ENCODE measurements at places on chromosomes 2 and 18.

GRCh38 chr2:215027779-215028178, 110.6 kb downstream of the ABCA12 start:
- DNase-seq: no peak

- peak; percentile 36 for DNase-seq
These were observed 299.5 kb downstream of the ARHGAP15 start for GRCh38 chr2:143428700-143429099.

DNA sequence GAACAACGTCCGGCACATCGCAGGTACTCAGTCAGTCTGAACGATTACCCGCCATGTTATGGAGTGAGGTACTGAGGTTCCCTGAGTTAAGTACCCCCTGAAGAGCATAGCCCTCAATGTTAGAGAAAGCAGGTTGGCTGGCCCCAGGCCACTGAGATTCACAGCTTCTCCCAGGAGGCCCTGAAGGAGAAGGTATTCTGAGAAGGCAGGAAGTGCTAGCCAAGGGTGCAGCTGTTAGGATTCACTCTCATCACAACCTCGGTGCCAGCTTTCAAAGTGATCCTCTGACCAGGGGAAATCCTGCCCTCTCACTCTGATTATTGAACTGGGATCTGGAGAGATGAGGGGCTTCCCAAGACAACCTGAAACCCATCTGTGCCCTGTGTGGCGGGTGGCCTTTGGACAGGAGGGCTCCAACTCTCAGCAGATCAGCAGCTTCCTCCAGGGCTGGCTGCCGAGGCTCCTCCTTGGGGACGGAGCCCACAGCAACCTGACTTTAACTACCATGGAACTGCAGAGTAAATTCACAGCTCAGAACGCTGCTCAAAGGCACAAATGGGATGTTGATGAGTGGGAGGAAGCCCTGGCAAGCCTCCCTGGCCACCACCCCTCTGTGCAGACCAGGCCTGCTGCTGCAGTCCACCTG, 7.8 kb downstream of the EHD3 start:
- no peak for DNase-seq

- DNase-seq: no peak
These were observed 219.3 kb downstream of the GLI2 start for GRCh38 chr2:120954939-120955338.

DNA sequence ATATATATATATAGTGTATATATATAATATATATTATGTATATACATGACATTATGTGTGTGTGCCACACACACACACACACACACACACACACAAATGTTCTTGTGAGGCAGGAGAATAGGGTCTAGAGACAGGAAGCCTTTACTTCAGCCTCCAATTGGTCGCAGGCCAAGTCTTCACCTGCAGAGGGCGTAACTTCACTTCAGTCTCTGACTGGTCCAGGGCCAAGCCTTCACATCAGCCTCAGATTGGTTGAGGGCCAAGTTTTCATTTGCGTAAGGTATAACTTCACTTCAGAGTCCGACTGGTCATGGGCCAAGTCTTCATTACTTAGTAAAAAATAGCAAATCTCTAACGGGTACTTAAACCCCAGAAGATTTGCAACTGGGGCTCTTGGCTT, 13.2 kb upstream of the SS18 start:
- DNase-seq: no peak

- no peak for DNase-seq
These were observed at the start of gene IGFBP5 for GRCh38 chr2:216695401-216695821. Gene IGFBP5 (minus strand): TSS chr2:216695549. CDS start chr2:216694775, 774 bp downstream.

GRCh38 chr18:30248056-30248455, 794.5 kb downstream of the DSC3 start:
- no peak for DNase-seq

GRCh38 chr2:144848423-144848822, 328.5 kb upstream of the ZEB2 start:
- DNase-seq: no peak

DNA sequence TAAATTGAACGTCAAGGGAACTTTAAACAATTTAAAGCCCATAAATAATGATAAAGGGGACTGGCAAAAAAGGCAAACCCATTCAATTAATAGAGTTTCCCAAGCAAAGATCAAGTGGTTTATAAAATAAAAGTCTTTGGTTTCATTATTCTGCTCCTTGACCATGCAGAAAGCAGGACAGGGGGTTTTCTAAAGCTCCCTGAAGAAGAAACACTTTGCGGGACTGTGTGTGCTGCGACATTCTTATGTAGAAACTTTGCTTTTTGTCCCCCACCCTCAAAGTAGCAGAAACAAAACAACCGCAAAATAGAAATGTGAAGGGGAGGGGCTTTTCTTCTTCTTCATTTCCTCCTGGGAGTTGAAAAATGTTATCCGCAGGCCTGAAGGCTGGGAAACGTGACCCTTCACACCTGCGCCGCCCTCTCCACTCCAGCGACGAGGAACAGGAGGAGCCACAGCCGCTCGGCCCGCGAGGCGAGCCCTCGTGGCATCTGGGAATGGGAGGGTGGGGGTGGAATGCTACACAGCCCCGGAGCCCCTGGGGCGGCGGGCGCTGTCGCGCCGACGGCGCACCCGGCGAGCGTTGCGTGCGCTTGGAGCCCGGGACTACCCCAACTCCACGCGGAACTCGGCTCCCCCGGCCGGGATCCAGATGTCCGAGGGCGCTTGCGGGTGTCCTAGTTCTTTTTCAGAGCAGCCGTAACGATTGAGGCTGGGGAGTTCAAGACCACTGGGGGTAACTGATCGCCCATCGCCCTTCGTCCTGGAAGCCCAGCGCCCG, 4.3 kb upstream of the GBX2 start:
- DNase-seq: no peak

GRCh38 chr2:224520064-224520463, 65.1 kb downstream of the CUL3 start:
- peak; percentile 22 for DNase-seq

GRCh38 chr2:106863387-106863786, 22.6 kb downstream of the ST6GAL2 start:
- DNase-seq: no peak

- no peak for DNase-seq
These were observed 14.0 kb downstream of the DYM start for GRCh38 chr18:49446481-49446880.

DNA sequence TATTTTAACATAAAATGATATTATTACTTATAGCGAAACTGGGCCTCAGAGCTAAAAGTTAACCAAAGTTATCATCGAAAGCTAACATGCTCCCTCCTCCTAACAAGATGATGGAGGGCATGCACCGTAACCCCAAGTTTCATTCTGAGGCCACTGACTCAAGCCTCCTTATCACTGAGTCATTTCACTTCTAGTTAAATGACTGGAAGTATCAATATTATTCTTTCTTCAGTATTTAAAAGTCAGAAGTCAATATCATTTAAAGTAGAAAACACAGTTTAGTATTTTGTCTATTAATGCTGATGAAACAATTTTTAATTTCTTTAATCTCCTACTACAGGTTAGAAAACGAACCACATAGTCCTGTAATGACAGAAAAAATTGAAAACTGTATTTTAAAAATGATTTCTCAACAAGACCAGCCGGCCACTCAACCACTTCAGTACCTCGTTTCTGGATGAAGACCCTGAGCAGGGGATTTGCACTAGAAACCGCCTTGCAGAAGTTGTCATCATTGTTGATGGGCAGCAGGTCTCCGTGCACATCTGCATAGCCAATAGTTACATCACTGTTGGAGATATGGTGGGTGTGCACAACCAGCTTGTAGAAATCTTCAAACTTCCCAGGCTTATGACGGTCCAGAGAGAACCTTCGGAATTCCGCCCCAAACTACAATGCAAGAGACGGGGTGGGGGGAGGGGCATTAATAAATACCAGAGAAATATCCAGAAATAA, 44.9 kb downstream of the PARD6G start:
- no peak for DNase-seq

DNA sequence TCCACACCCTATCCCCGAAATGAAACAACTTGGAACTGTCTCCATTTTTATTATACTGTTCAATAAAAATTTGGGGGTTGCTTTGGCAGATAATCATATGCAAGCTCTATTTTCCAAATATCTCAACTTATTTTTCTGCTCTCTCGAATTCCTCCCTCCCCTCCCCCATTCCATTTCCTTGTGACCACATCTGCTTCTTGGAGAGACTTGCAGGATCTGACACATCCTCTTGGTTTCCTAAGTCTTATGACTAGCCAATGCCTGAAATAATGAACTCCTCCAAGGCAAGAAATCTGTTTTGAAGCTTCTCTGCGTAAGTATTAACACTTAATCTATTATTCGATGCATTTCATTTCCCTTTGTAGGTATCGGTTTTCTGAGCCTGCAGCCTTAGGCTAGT, 16.1 kb downstream of the TGIF1 start:
- peak; percentile 78 for DNase-seq

DNA sequence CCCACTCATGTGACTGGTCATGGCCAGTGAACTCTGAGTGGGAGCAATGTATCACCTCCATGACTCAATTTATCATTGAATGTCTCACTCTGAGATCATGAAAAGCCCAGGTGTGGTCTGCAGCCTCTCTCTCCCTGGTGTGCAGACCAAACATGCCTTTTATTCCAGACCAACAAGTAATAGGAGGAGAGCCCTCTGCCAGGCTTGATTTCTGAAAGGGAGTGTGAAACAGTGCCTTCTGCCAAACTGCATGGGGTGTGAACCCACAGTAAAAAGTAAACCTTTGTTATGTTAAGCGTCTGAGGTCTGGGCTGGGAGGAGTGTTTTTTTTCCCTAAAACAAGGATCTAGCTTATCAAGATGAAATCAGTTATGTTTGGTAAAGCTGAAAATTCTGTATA, 601.2 kb downstream of the ADCYAP1 start:
- no peak for DNase-seq

DNA sequence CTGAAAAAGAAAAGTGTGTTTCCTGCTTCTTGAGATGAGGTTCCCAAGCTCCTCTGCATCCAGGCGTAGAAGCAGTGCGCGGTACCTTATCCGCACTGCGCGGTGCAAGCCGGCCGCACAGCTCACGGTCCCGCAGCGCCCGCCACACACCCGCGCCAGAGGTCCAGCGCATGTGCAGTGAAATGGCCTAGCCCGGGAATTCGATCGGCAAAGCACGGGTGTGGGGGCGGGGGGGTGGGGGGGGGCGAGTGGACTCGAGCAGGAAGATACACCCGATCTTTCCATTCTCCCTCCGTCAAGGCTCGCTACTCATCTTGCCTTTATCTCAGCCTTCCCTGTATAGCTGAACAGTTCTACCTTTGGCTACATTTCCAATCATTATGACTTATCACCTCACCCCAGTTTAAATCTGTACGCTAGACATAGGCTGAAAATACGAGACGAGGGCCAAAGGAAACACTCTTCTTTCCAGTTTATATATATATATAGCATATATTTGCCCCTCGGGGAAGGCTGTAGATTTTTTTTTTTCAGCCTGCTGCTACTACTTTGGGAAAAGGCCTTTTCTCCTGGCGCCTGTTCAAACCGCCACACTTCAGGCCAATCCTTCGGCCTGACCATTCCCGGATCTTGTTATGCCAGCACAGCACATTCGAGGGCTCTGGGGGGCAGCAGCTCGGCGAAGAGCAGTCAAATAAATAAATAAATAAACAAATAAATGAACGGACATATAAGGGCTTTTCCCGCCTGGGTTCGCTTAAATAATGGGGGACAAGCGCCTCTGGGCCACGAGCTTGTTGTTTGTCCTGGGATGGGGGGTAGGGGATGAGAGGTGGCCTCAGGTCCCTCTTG, 10.4 kb downstream of the HOXD8 start:
- DNase-seq: no peak

- DNase-seq: no peak
These were observed 56.9 kb upstream of the WIPF1 start for GRCh38 chr2:174654419-174654941.

GRCh38 chr2:126908721-126909177, 10.1 kb downstream of the TEX51 start:
- no peak for DNase-seq

DNA sequence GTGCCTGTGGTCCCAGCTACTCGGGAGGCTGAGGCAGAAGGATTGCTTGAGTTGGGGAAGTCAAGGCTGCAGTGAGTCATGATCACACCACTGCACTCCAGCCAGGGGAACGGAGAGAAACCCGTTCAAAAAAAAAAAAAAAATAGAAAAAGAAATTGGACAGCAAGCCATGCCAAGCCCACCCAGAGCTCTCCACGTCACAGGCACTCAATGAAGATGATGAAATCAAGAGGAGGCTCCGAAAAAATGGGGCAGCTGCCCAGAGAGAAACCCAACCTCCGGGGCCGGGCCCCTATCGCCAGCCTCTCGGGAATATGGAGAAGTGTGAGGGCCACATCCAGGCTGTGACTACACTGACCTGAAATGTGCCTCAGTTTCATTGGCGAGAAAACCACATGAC, 40.0 kb downstream of the BIN1 start:
- peak; percentile 91 for DNase-seq

DNA sequence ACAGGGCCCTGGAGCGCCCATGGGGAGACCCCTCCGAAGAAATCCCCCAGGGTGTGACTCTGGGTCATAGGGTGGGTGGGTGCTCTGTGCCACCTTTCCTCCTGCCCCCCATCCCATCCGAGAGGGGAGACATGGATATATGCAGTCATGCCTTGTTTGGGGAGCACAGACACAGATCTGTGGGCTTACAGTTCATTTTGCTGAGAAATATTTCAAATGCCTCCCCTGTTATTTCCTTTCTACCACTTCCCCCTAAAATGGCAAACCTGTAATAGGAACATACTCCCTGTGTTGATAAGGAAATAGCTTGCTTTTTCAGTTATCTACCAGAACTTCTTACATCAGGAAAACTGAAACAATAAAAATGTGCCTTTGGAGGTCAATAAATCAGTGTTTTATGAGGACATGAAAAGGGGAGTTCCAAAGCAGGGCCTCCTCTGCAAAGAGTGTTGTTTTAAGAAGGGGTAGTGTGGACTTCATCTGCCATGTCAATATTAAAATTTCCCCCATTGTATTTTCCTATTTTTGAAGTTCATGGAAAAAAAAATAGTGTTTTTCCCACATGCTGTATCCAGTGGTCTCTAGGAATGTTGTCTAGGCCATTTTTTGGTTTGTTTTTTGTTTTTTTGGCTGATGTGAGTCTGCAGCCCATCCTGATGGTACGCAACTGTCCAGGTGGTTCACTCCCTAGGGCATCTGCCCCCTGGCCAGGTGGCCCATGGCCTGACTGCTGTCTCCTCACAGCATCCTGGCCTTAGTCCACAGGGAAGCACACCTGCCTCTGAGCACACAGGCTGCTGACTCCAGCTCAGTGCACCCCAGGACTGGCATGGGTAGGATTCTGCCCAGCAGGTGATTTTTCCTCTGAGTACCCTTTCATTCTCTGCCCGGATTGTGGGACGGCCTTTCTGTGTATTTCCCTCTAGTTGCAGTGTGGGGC, 3.7 kb downstream of the TNFRSF11A start:
- DNase-seq: no peak

DNA sequence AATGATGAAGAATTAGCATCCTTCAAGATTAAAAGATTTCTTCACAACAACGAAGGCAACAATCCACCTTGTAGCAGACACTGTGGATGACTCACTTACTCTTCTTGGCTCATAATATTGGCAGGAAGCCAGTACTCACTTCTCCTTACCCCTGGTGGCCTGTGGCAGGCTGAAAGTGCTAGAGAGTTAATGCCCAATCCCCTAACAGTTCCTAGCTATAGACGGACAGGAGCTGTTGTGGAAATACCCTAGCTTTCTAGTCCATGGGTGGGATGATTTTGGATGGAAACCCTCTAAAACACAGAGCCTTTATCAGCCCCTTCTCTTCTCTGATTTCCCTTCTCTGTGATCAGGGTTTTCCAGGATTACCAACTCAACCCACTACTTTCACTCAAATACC, 128.6 kb upstream of the NYAP2 start:
- peak; percentile 92 for DNase-seq

GRCh38 chr18:50581517-50581916, 21.6 kb downstream of the MAPK4 start:
- no peak for DNase-seq
